Left renal cortex interstitium (tissue), 4 donors: ENCODE measurements at places on chromosomes 4 and X. TPM values are rescaled to one million over a fixed set of nuclear protein-coding genes. Genes with fewer than 3 reads are reported as not detected.

DNA sequence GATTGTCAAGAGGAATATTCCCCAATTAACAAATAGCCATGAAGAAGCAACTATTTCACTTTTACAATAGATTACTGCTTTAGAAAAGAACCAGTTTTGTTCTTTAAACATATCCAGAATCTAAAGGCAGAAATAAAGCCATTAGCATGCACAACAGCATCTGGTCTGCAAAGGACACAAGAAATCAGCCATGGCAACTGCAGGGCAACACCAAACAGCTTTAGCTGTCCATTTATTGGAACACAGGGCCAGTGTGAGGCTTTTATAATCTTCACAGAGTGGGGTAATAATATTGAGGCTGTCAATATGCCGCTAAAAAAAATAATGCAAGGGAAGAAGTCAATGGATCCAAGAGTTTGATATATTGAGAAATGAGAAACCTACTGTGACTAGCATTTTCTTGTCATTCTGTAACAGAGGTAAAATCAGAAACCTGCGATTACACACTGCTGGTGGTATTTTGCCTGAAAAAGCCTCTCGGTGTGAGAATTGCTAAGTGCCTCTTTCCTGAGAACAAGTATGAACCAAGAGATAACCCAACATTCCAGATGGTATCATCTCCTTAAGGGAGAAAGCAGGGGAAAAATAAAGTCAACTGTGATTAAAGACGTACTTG, 2.7 kb upstream of the BANK1 start:
- no peak for DNase-seq

The RFC1 gene
- polyA plus RNA-seq = 78.5 TPM

The DSPP gene
- polyA plus RNA-seq = 0.06 TPM

DNA sequence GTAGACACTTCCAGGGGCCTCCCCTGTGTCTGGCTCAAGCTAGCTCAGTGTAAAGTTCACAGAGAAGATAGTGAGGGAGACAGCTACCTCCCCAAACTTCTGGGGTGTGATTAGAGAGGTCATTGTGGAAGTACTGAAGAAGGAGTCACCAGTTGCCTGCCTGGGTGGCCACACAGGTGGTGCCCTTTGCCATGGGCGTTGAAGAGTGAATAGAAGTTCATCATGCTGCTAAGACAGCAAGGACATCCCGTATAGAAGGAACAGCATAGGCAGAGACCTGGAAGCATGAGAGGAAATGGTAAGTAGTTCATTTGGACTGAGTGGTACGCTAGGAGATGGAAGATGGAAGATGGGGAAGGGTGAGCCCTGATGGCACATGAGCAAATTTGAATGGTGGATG, 110.1 kb downstream of the PJA1 start:
- DNase-seq = no peak

The GAGE12J gene
- polyA plus RNA-seq = not detected

The PCDH10 gene
- 5.4 TPM for polyA plus RNA-seq

- no peak for DNase-seq
These were observed 384.5 kb downstream of the GRXCR1 start for GRCh38 chr4:43277003-43277402.

GRCh38 chrX:14032406-14032805, 2.7 kb upstream of the GEMIN8 start:
- peak; percentile 18 for DNase-seq

The KLF8 gene
- 4.3 TPM for polyA plus RNA-seq

DNA sequence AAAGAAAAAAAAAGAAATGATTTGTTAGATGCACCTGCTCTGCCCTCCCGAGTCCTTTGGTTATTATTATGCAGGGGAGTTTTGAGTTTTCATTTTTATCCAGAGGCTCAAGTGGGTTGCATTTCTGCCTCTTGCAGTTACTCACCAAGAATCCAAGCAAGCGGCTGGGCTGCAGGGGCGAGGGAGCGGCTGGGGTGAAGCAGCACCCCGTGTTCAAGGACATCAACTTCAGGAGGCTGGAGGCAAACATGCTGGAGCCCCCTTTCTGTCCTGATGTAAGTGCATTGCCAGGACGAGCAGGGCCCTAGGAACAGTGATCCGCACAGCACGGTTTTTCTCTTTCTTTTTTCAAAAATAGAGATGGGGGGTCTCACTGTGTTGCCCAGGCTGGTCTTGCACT, 39.1 kb downstream of the HTT-AS start:
- no peak for DNase-seq

The IL1RAPL1 gene
- polyA plus RNA-seq = 2.6 TPM

The PCDH11X gene
- 0.03 TPM for polyA plus RNA-seq

The PARM1 gene
- polyA plus RNA-seq = 48.4 TPM

- DNase-seq = no peak
These were observed 13.5 kb downstream of the SNCA start for GRCh38 chr4:89823416-89823815.

DNA sequence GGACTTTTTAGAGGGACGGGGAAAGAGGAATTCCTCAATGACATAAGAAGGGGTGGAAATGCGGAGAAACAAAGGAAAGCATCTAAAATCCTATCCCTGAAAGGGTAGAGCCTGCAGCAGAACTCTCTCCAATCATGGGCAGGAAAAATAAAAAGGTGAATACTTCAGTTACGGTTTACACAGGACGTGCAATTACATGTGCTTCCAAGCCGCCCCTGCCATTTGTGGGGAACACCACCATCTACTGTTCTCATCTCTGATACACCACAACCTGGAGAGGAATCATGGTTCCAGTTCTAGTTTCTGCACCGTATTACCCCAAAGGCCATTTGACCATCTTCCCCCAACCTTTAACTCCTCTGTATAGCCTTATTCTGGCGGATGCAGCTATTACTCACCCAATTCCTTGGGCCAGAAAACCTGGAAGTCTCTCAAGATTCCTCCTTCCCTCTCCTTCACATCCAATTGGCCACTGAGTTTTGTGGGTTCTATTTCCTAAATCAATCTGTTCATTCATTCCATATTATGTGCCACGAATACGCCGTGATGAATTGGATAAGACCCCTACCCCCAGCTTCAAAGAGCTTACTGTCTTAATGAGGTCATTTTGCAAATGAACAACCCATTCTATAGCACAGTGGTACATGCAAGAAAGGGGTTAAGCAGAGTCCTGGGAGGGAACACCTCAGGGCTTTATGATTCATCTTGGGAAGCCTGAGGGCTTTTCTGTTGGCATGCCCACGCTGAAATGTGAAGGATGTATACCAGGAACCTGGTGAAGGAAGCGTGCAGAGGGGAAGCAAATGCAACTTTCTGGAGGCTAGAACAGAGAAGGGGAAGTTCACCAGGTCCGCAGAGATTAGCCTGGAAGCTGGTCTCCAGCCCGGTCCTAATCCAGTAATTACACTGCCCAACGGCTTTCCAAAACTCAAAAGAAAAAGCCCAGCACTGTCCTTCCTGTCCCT, 1.4 kb upstream of the MSL3 start:
- no peak for DNase-seq

- no peak for DNase-seq
These were observed 83.9 kb upstream of the SPANXB1 start for GRCh38 chrX:140918398-140919038.

GRCh38 chr4:142404191-142404611, 441.9 kb downstream of the INPP4B start:
- no peak for DNase-seq

The DMRTC1B gene
- 3.5 TPM for polyA plus RNA-seq

GRCh38 chr4:127667116-127667515, 34.4 kb downstream of the INTU start:
- no peak for DNase-seq

DNA sequence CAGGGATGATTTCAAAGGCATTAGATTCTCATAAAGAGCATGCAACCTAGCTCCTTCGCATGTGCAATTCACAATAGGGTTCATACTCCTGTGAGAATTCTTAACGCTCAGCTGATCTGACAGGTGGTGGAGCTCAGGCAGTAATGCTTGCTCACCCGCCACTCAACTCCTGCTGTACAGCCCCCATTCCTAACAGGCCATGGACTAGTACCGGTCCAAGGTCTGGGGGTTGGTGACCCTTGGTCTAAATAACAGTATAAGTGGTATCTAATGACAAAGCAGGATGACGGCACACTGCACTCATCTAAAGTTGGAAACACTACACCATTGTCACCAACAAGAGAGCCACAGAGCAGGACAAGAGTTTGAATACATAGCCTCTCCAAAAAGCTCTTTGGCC, 28.5 kb downstream of the ADGRA3 start:
- no peak for DNase-seq

GRCh38 chrX:31293409-31293808, 221.6 kb upstream of the FTHL17 start:
- DNase-seq = no peak

- DNase-seq = no peak
These were observed 96.4 kb downstream of the EMCN start for GRCh38 chr4:100421361-100421978.

The RNF150 gene
- 27.1 TPM for polyA plus RNA-seq

The FAM199X gene
- polyA plus RNA-seq = 33.9 TPM

DNA sequence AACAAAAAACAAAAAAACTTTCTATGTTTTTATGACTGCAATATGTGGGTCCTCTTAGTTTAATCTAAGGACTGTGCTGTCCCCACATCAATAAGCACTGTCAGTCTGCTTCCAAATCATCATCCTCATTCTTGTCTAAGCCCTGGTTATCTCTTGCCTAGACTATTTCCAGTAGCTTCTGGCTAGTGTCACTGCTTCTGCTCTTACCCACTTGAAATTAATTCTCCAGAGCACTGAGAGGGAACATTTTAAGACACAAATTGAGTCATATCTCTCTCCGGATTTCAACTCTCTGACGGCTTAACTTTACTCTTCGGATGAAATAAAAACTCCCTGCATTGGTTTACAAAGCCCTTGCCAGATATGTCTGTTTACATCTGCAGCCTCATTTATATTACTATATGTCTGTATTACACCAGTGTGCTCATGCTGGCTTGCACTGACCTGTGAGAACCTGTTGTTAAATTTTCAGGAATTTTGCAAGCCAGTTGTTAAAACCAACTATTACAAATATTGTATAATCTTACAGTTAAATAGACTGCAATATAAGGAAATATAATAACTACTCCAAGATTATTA, 345.9 kb downstream of the ADGRL3 start:
- DNase-seq = no peak

The IRS4 gene
- 1.4 TPM for polyA plus RNA-seq

GRCh38 chr4:73069338-73070073, at the start of gene COX18:
Gene COX18, minus strand, starts transcription at chr4:73069716. Its CDS starts 67 bp downstream, at chr4:73069649.
- peak; percentile 98 for DNase-seq

The ADAMTS3 gene
- polyA plus RNA-seq = 10.6 TPM

The CNKSR2 gene
- polyA plus RNA-seq = 1.1 TPM

The VEGFC gene
- polyA plus RNA-seq = 15.6 TPM

GRCh38 chrX:111131572-111131971, 35.6 kb downstream of the PAK3 start:
- DNase-seq = no peak

- DNase-seq = no peak
These were observed 15.1 kb downstream of the RAPGEF2 start for GRCh38 chr4:159117968-159118367.

The UGT2B15 gene
- 0.08 TPM for polyA plus RNA-seq

- no peak for DNase-seq
These were observed 700.5 kb downstream of the TRIML1 start for GRCh38 chr4:188839704-188840103.

DNA sequence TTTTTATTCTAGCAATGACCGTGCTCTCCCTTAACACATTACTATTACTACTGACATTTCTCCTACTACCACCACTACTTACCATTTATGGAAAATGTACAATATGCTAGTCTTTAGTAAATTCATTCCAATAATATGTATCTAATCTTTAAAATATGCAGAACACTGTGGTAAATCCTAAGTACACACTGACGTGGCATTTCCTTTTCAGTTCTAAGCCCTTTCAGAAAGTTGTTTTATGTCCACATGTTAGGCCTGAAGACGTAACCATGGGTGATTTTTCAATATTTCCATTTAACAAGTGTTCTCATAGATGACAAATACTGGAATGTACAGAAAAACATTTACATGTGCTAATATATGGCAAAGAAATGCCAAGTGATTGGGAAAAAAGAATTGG, 268.6 kb upstream of the SLIT2 start:
- no peak for DNase-seq

GRCh38 chr4:76252271-76252653, 741 bp downstream of the FAM47E start:
- no peak for DNase-seq

- peak; percentile 28 for DNase-seq
These were observed 538 bp downstream of the STBD1 start for GRCh38 chr4:76306882-76307659.
